ENCODE measurements at places on chromosomes 2 and 18.

- DNase-seq: no peak
These were observed 27.4 kb upstream of the TTC32 start for GRCh38 chr2:19929226-19929625.

DNA sequence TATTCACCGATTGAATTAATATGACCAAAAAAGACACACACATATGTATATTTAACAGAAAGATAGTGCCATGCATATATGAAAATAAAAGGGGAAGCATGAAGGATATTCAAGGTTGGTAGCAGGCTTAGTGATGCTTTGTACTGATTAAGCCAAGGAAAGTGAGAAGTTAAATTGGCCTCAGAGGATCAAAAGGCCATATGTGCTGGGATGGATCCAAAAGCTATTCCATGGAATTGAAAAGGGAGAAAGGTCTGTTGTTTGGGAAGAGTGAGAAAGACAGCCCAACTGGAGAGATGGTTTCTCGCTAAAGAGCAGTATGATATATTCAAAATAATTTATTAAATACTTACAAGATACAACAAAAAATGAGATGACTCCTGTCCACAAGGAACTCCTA is 65.9 kb downstream of the INSIG2 start:
- no peak for DNase-seq

GRCh38 chr2:23689891-23690290 is 237.0 kb downstream of the ATAD2B start:
- DNase-seq: no peak

- DNase-seq: no peak
These were observed 49.6 kb downstream of the CPS1 start for GRCh38 chr2:210606001-210606400.

DNA sequence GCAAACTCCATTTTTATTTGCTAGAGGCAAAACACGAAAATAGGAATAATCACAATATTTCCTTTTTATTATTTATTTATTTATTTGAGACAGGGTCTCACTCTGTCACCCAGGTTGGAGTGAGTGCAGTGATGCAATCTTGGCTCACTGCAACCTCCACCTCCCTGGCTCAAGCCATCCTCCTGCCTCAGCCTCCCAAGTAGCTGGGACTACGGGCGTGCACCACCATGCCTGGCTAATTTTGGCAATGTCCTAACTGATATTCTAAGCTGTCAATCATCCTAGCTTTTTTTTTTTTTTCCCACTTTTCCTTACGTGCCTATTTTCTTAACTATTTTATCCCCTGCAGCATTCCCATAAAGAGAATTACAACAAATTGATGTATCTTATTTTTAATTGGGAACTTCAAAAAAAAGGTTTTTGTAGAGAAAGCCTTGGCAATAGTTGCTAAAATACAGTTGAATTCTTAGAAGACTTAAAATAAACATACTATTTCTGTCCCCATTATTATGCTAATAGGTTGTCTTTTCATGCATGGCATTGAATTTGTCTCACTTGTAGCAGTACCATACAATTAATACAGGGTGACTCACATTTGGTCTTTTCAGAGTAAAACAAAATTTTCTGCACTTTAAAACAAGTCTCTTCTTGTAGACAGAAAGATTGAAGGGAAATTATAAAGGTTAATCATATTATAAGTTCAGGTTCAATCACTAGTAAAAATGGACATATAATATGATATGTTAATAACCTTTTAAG is 153.5 kb downstream of the SLC39A10 start:
- no peak for DNase-seq

GRCh38 chr2:84832772-84833461 is 48.0 kb downstream of the TRABD2A start:
- DNase-seq: no peak

- DNase-seq: no peak
These were observed 244.3 kb downstream of the FAM210A start for GRCh38 chr18:13481820-13482617.

- no peak for DNase-seq
These were observed 6.8 kb downstream of the ESCO1 start for GRCh38 chr18:21593540-21594257.

GRCh38 chr18:5175378-5175777 is 21.7 kb downstream of the AKAIN1 start:
- no peak for DNase-seq

- no peak for DNase-seq
These were observed 71.1 kb downstream of the DSC3 start for GRCh38 chr18:30971338-30971956.

- no peak for DNase-seq
These were observed 4.9 kb upstream of the TAF1B start for GRCh38 chr2:9838391-9838790.

DNA sequence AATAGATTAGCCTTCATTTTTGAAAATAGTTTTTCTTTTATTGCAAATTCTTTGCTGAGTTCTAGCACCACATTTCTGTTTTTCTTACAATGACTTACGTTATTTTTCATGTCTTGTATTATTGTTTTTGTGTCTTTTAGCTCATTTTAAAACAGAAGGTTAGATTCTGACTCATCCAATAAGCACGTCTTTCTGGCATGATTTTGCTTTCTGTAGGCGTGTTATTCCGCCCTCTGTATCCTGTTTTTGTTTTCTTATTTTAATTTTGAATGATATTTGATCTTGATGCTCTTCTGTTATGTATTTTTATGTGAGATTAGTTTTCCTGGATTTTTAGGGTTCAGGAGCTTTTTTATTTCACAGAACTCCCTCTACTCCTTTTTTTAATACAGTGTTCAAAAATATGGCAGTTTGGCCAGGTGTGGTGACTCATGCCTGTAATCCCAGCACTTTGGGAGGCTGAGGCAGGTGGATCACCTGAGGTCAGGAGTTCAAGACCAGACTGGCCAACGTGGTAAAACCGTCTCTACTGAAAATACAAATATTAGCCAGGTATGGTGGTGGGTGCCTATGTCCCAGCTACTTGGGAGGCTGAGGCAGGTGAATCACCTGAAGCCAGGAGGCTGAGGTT is 145.0 kb downstream of the CLIP4 start:
- no peak for DNase-seq

GRCh38 chr2:12732651-12733050 is 15.9 kb downstream of the TRIB2 start:
- DNase-seq: no peak

GRCh38 chr2:24328010-24328409 is 32.3 kb downstream of the ITSN2 start:
- DNase-seq: no peak
